ENCODE measurements at places on chromosomes 1 and 21. TPM values are rescaled to one million over a fixed set of nuclear protein-coding genes. Genes with fewer than 3 reads are reported as not detected.

The OXCT2 gene
- total RNA-seq = 3.4 TPM

The S100B gene
- total RNA-seq = 0.71 TPM

The DNM3 gene
- total RNA-seq = 0.57 TPM

The PROK1 gene
- total RNA-seq = not detected

The RPL22 gene
- 441 TPM for total RNA-seq

The LGR6 gene
- total RNA-seq = 0.11 TPM

The ARPC5 gene
- 131 TPM for total RNA-seq

The CFHR4 gene
- total RNA-seq = not detected

The POTED gene
- total RNA-seq = not detected

The DISP1 gene
- total RNA-seq = 2.1 TPM

The CFAP141 gene
- not detected for total RNA-seq

The TTLL10 gene
- total RNA-seq = not detected

The ADCY10 gene
- not detected for total RNA-seq

The RIPPLY3 gene
- total RNA-seq = not detected

All from activated CD8-positive, alpha-beta memory T cell treated with anti-CD3 and anti-CD28 coated beads for 36 hours (primary cell).